ENCODE measurements at places on chromosomes 6 and 20. TPM values are rescaled to one million over a fixed set of nuclear protein-coding genes. Genes with fewer than 3 reads are reported as not detected.

Gene SCGN
- total RNA-seq, result 1.5 TPM

GRCh38 chr20:63775096-63775978 is 35.8 kb downstream of the SLC2A4RG start:
- DNase-seq, result no peak

DNA sequence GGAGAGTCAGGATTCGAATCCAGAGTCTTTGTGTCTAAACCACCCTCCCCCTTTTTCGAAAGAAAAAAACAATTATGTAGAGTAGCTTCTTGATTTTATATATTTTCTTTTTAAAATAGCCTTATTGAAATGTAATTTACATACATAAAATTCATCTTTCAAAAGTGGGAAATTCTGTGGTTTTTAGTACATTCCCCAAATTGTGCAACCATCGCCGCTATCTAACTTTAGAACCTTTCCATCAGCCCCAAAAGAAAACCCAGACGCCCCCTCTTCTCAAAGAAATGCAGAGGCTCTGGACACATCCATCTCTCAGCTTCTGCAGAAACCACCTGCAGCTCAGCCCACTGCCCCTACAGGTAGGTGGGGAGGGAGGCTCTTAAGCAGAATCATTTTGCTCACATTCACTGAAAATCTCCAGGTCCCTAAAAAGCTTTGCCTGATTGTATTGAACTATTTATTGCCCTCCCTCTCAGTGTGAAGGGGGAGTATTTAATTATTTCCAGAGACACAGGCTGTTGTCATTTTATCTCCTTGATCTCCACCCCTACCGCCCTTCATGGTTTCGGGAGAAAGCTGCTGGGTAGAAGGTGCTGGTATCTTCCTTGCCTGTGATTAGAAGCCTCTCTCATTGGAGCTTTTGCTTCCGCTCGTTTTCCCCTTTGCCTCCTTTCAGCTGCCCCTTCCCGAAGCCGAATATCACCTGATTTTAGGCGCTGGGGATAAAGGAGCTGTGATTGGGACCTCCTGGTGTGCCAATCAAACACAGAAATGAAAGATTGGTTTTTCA is 68.7 kb upstream of the KCNG1 start:
- no peak for DNase-seq

DNA sequence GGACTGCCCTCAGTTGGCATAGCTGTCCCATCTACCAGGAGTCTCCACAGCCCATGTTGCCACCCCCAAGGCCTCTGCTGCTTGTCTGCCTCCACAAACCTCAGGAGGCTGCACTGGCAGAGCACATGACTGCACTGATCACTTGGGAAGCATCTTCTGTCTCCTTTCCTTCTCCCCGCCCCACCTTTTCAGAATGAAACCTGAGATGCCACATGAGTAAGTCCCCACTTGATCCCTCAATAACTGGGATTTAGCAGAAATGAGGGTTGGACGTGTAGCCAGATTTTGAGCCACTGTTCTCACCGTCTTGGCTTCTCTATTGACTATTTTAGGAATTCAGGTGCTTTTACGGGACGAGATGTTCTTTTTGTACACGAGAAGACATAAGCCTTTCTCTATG is 328.4 kb downstream of the CDC5L start:
- no peak for DNase-seq

GRCh38 chr6:80454661-80455365 is 348.3 kb downstream of the BCKDHB start:
- DNase-seq, result no peak

DNA sequence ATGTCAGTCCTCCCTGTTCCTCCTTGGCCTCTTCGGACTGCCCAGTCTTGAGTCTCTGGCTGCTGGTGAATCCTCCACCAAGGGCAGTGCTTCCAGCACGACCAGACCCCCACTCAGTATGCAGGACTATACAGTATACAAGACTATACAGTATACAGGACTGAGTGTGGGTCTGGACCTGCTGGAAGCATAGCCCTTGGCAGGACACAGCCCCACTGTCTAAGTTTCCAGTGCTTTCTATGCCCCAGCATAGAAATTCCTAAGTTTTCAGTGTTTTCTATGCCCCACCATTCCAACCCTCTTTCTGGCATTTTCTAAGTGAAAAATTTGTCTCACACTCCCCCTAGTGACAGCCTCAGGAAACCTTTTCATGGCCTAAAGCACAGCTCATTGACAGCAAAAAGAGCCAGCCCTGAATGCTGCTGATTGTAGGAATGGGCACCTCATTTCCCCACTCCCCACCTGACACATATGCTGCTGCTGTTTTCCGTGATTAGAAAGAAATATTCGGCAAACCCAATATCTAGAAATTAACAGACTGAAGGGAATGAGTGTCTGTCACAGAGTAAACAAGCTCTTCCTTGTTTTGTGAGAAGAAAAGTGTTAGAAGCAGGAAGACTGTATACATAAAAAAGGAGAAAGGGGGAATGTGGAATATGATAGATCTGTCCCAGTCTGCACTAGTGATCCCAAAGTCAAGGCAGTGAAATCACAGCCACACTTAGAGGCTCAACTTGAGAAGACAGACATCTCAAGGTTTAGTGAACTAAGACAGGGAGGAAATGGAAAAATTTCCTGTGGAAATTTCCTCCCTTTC is 206.9 kb downstream of the IBTK start:
- DNase-seq, result no peak

GRCh38 chr6:84583784-84584183 is 180.6 kb downstream of the TBX18 start:
- DNase-seq, result no peak

GRCh38 chr6:16690608-16691142 is 70.6 kb downstream of the ATXN1 start:
- DNase-seq, result no peak

DNA sequence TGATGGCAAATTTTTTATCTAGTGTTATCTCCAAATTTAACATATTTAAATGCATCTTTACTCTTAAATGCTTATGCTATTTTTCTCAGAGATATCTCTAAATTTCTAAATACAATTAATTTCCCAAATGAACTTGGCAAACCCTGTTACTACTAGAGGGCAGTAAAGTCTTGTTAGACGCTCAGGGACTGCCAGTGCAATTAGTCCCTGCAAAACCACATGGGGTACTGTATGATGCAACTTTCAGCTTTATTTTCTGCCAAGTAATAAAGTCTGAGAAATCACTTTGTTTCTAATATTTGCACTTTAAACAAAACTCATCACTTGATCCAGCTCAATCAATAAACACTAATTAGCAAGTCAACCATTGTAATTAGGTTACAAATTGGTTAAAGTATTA is 76.0 kb upstream of the ADGRB3 start:
- no peak for DNase-seq

DNA sequence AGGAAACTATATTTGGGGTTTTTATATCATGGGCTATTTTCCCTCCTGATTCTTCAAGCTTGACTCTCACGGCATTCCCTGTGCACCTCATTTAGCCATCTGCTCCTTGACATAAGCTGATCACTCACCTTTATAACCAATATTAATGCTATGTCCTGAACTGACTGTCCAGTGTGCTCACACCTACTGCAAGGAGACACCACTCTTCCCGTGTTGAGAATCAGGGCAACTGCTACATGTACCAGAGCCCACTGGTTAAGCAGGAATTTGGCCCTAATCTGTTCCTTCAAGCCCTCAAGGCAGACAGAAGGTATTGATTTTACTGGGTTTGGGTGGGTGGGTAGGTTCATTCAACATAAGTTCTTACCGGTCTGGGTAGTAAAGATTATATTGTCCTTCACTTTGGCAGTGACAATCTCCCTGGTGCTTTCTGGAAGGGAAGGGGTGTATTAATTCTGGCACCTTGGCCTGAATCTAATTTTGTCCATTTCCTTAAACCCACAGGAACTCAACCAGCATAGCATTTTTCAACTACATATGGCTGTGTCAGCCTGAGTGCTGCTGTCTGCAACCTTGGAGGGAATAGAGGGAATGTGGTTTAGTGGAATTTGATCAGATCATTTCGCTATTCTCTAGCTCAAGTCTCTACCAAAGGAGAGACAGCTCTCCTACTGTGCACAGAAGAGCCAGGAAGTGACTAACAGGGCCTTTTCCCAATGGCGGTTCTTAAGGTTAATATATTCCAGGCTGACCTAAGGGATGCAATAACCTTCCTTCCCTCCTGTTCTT is 293.2 kb downstream of the BTBD9 start:
- no peak for DNase-seq

Gene SCUBE3
- not detected for total RNA-seq

GRCh38 chr20:59613861-59614260 is 9.5 kb downstream of the PHACTR3 start:
- no peak for DNase-seq

- no peak for DNase-seq
Measured at GRCh38 chr6:150494241-150494640, 105.4 kb upstream of the PLEKHG1 start.

Gene BNIP5
- total RNA-seq, result not detected

Gene PNPLA1
- total RNA-seq, result not detected

DNA sequence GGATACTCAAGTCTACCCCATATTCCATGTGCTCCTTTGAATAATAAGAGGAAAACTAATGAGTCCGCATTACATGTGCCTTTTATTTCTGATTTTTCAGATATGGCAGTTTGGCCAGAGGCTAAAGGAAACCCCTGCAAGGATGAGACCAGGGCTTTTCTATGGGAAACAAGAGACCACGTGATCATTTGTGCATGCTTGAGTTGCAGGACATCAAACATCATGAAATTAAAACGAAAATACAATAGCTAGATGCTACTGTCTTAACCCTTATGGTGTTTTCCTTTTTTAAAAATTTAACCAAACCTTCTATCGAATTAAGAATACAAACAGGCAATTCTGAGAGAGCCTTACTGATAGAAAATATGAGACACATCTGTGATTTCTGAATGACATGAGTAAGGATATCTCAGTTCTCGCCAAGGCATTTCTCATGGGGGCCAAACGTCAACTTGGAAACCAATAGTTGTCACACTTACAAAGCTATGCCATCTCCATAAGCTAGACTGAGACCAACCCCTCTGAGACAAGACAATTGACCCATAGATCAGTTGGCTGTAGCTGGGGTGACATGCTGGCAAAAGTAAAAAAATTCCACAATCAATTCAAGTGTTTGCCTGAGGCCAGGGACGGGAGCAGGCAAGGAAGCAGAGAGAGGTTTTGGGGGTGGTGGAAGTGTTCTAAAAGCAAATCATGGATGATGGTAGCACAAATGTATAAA is 52.8 kb downstream of the RIPOR2 start:
- DNase-seq, result no peak

- no peak for DNase-seq
Measured at GRCh38 chr6:3227363-3228045, at the start of gene TUBB2B. Gene TUBB2B (minus strand): TSS chr6:3227653. CDS start chr6:3227543, 110 bp downstream.

Gene GGT7
- total RNA-seq, result 5.7 TPM

Gene ABHD16B
- total RNA-seq, result not detected

DNA sequence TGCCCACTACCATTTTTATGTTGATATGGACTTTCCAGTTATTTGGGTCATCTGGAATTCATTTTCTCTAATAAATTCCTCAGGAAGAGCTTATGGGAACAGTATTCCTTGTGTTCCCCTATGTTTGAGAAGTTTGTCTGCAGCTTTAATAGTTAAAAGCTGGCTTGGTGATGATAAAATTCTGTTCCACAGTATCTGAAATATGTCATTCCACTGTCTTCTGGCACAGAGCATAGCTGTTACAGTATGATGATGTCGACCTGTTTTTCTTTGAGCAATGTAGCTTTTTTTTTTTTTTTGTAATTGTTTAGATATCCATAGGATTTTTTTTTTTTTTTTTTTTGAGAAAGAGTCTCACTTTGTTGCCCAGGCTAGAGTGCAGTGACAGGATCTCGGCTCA is 43.2 kb downstream of the NCOA3 start:
- DNase-seq, result no peak

GRCh38 chr6:123415844-123416468 is 220.8 kb downstream of the TRDN start:
- DNase-seq, result no peak

DNA sequence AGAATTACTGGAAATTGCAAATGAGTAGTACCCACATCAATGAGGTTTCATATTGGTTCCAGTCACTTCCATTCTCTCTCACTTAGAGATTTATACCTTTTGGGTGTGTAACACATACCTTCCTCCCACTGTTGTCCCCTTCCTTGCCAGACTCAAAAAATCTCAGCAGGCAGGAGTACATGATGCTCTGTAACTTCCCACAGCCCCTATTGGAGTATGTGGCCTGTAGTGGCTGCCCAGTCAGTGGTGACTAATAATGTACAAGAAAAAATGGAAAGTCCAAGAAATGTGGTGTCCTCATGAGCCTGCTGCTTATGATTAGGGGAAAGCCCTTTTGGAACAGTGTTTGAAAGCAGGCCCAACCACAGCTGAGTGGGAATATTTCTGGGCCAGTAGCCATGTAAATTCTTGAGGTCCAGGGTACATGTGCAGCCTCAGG is 312.0 kb downstream of the ZFAND3 start:
- no peak for DNase-seq

Gene SLA2
- 0.18 TPM for total RNA-seq
